H9 (cell line): ENCODE measurements at places on chromosomes 7 and 10. TPM values are rescaled to one million over a fixed set of nuclear protein-coding genes. Genes with fewer than 3 reads are reported as not detected.
A peak's percentile ranks its signal among the peaks of the same experiment; 100 is the strongest.

- H3K27ac ChIP-seq = no peak overlapping the region
- H3K4me3 ChIP-seq = no peak overlapping the region
- no peak for DNase-seq
- no peaks in the 10 kb centered on the region for H3K36me3 ChIP-seq
- no peaks in the 10 kb centered on the region for H3K27me3 ChIP-seq
Measured at GRCh38 chr7:86592185-86592584, 51.5 kb upstream of the GRM3 start.

DNA sequence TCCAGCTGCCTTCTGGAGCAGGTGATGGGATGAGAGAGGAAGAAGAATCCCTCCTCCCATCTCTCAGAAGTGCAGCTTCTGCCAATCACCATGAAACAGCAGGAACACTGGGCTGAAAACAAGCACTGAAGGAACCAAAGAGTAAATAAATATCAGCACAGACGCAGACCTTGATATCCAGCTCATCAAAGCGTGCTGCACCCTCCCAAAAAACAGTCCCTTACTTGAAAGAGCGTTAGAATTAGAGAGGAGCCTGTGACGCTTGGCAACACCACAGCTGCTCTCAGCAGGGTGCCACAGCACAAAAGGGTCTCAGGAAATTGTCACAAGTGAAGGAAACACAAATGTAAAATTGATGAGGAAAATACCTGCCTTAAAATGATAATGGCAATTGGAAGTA lies 39.5 kb downstream of the KLF6 start:
- H3K4me1 ChIP-seq = peaks cover 6% of the 10 kb centered on the region; the same call in 1 of the 2 replicates
- DNase-seq = no peak
- peaks cover 6% of the 10 kb centered on the region; the same call in 2 of the 3 replicates for H3K36me3 ChIP-seq
- H3K4me3 ChIP-seq = no peak overlapping the region
- H3K27ac ChIP-seq = peak overlapping the region; percentile 20
- H3K27me3 ChIP-seq = no peaks in the 10 kb centered on the region

GRCh38 chr10:103481974-103482531 lies 3.0 kb upstream of the CALHM3 start:
- no peak overlapping the region for H3K4me3 ChIP-seq
- H3K4me1 ChIP-seq = no peaks in the 10 kb centered on the region
- no peaks in the 10 kb centered on the region for H3K36me3 ChIP-seq
- H3K27me3 ChIP-seq = no peaks in the 10 kb centered on the region

DNA sequence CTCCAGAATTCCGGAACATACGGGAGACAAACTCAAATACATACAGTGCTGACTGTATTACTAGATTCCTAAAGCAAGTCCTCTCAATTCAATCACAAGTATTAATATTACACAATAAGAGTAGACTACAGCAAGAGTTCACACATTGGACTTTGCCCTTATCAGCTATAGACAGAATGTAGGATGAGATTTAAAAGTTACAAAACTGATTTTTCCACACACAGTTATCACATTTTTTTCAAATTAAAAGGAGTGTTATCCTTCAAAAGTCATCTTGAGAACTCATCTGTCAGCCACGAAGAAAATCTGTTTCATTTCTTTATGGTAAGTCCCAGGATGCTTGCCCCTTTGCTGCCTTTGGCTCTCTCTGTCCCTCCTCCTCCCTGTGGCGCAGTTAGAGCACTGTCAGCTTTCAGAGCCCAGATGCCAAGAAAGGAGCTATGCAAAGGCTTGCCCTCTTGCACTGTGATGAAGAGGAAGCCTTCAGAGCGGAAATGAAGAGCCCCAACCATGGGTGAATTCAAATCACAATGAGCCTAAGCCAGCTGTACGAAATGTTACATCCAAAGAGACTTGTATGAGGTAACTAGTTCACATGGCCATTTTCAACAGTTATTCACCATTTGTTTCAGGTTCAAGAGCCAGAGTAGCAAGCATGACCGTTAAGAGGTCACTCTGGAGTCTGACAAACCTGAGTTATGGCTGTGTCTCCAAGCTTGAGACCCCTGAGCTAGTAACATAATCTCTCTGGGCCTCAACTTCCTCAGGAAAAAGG lies 10.7 kb downstream of the NCOA4 start:
- no peak overlapping the region for H3K4me3 ChIP-seq
- H3K36me3 ChIP-seq = peaks cover 10% of the 10 kb centered on the region
- no peak for DNase-seq
- H3K27ac ChIP-seq = no peak overlapping the region
- no peaks in the 10 kb centered on the region; the same call in 1 of the 2 replicates for H3K4me1 ChIP-seq
- H3K27me3 ChIP-seq = no peaks in the 10 kb centered on the region

DNA sequence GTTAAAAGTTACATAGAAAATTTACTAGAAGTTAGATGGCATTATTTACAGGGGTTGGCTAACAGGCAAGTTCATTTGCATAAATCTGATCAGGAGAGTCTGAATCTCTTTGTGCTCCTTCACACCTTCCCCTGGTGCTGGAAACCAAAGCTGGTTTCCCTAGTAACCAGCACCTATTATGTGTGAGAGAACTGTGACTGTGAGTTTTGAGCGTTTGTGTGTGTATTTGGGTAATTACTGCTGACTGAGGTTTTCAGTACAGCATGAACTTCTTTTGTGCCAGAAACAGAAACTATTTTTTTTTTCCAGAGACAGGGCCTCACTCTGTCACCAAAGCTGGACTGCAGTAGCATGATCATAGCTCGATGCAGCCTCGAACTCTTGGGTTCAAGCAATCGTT lies 10.3 kb upstream of the IFIT1B start:
- no peak overlapping the region for H3K4me3 ChIP-seq
- H3K27ac ChIP-seq = no peak overlapping the region
- H3K36me3 ChIP-seq = no peaks in the 10 kb centered on the region
- DNase-seq = no peak

DNA sequence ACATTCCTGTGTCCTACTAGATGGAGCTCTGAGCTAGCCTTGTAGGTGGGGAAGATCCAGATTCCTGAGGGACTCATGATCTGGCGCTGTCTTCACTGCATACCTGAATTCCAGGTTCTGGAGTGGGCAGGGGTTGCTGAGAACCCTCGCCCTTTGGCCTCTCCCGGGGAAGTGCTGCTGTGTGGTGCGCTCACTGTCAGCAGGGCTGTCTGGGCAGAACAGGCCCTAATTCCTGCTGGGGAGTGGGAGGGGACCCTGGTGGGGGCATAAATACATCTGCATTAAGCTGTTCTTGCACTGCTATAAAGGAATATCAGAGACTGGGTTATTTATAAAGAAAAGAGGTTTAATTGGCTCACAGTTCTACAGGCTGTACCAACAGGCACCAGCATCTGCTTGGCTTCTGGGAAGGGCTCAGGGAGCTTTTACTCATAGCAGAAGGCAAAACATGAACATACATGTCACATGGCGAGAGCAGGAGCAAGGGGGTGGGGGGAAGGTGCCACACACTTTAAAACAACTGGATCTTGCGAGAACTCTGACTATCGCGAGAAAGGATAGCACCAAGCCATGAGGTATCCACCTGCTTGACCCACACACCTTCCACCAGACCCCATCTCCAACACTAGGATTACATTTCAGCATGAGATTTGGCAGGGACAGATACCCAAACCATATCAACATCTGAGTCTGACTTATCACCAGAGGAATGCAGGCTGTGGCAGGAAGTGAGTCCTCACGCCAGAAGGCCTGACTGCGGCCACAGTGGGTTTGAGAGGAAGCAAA lies 115.0 kb downstream of the ADCY1 start:
- no peak overlapping the region for H3K4me3 ChIP-seq
- H3K27me3 ChIP-seq = no peaks in the 10 kb centered on the region
- DNase-seq = peak; percentile 19
- H3K4me1 ChIP-seq = no peaks in the 10 kb centered on the region
- H3K36me3 ChIP-seq = peaks cover 6% of the 10 kb centered on the region

- peak; percentile 53 for DNase-seq
- no peaks in the 10 kb centered on the region for H3K4me1 ChIP-seq
- H3K36me3 ChIP-seq = peaks cover 40% of the 10 kb centered on the region
- no peak overlapping the region for H3K4me3 ChIP-seq
- no peak overlapping the region for H3K27ac ChIP-seq
- H3K27me3 ChIP-seq = no peaks in the 10 kb centered on the region
Measured at GRCh38 chr7:102412548-102412947, 16.4 kb downstream of the PRKRIP1 start.

DNA sequence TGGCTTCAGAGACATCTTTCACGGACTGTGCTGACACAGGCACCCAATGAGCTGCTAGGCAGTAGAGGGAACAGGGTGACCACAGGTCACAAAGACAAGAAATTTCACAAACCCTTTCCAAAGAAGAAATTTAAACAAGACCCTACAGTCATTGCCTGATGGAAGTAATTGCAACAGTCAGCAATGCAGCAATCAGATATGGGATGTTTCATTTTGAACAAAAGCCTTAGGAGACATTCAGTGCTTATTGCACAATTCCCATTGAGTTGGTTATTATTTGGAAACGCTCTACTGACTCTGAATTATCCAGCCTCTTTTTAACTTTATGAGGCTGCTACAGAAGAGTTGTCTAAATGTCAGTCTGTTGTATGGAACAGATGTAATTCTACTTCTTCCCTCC lies 85.5 kb downstream of the ETV1 start:
- H3K27ac ChIP-seq = no peak overlapping the region
- no peak overlapping the region for H3K4me3 ChIP-seq
- no peaks in the 10 kb centered on the region for H3K27me3 ChIP-seq
- H3K36me3 ChIP-seq = peaks cover 34% of the 10 kb centered on the region
- no peak for DNase-seq

DNA sequence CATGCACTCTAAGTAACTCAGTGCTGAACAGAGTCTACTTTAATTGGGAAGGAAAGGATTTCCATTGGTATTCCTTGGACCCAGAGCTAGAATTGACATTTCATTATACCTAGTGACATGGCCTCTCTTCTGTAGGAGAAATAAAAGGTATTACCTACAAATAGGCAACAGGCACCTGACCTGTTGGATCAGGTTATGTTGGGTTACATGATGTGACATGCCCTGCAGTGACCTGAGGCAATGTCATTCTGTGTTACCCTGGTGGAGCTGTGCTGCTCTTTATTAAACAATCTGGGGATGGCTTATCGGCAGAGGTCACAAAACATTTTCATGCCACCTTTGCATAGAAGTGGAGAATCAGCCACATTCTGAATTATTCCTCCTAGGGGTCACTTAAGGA lies 427.7 kb downstream of the MDFIC start:
- no peak for DNase-seq
- no peaks in the 10 kb centered on the region for H3K36me3 ChIP-seq
- no peaks in the 10 kb centered on the region for H3K27me3 ChIP-seq
- no peaks in the 10 kb centered on the region for H3K4me1 ChIP-seq

DNA sequence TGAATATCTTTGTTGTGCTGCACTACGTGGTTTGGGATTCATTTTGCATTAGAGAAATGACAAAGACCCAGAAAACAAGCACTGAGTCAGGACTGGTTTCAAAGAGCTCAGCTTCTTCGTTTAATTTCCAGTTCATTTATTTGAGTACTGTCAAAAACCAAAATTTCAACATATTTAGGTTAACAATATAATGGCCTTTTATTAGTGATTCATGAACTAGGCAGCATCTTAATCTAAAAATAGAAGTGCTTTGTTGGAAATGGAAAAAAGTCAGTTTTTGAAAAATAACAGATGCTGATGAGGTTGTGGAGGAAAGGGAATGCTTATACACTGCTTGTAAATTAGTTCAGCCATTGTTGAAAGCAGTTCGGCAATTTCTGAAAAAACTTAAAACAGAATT lies 856.4 kb downstream of the LRMDA start:
- H3K27ac ChIP-seq = no peak overlapping the region
- H3K36me3 ChIP-seq = no peaks in the 10 kb centered on the region; the same call in 1 of the 2 replicates
- H3K27me3 ChIP-seq = no peaks in the 10 kb centered on the region
- H3K4me1 ChIP-seq = no peaks in the 10 kb centered on the region; the same call in 1 of the 2 replicates

DNA sequence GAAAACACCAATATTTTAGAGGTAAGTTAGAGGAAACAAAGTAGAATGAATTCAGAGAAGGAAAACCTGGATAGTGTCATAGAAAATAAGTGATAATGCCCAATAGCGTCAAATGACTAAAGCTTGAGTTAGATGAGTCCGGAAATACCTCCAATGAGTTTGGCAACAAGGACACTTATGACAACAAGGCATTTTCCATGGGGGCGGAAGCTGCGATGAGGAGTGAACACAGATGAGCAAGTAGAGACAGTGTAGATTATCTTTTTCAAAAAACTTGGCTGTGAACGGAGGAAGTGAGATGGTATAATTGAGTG lies 383 bp upstream of the R3HCC1L start:
- H3K27me3 ChIP-seq = no peaks in the 10 kb centered on the region
- H3K36me3 ChIP-seq = peaks cover 8% of the 10 kb centered on the region
- H3K4me3 ChIP-seq = peak overlapping the region; percentile 93
- H3K4me1 ChIP-seq = no peaks in the 10 kb centered on the region; the same call in 1 of the 2 replicates
- no peak overlapping the region for H3K27ac ChIP-seq

- no peak for DNase-seq
- no peaks in the 10 kb centered on the region; the same call in 1 of the 2 replicates for H3K4me1 ChIP-seq
- H3K27ac ChIP-seq = no peak overlapping the region
- no peaks in the 10 kb centered on the region for H3K27me3 ChIP-seq
- no peaks in the 10 kb centered on the region for H3K36me3 ChIP-seq
Measured at GRCh38 chr7:2497500-2498336, 21.5 kb upstream of the GRIFIN start.

DNA sequence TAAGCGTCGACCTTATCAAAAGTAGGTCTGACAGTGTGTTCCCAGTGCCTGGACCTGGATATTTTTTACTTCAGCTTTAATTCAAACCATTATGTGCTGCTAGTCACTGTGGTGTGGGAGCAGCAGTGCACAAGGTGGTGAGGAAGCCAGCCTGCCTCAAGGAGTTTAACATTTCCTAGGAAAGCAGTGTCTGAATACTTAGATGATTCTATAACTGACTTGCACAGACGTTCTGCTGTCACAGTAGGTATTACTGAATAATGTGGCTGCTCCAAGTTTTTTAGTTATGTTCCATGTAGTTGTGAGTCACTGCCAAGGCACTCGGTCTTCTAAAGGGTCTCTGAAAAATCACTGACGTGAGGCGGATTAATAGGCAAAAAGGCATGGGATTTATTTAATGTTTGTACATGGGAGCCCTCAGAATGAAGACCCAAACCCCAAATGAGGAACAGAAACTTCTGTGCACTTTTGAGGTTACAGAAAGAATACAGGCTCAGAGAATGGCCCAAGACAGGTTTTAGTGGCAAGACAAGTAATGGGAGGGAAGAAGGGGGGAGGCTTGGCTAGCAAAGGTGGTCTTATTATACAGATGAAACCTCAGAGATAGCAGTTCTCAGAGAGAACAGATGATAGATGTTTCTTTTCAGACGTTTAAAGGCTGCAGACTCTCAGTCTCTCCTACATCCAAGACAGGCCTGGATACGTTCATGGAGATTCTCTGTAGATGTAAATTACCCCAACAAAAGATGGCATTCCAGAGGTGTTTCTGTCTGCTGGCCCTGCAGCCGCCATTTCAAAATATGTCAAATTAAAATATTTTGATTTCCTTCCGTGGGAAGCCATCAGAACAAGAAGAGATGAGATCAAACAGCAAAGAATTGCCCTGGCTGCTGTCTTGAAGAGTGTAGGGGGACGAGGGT lies 209.3 kb downstream of the SDK1 start:
- no peak overlapping the region for H3K4me3 ChIP-seq
- DNase-seq = no peak

- no peaks in the 10 kb centered on the region for H3K36me3 ChIP-seq
- no peak overlapping the region for H3K27ac ChIP-seq
- no peak for DNase-seq
- H3K4me3 ChIP-seq = no peak overlapping the region
- H3K4me1 ChIP-seq = no peaks in the 10 kb centered on the region
- no peaks in the 10 kb centered on the region for H3K27me3 ChIP-seq
Measured at GRCh38 chr10:102540023-102540422, 36.3 kb downstream of the SUFU start.

The TRRAP gene
- 54.0 and 58.6 TPM in 2 replicates for total RNA-seq

The TMEM184A gene
- 1.3 and 1.5 TPM in 2 replicates for total RNA-seq

The CYP2C19 gene
- total RNA-seq = not detected in 2 replicates

The AKR1C4 gene
- not detected in 2 replicates for total RNA-seq

The LRRC18 gene
- not detected in 2 replicates for total RNA-seq

The CALML3 gene
- total RNA-seq = not detected in 2 replicates

The ASB15 gene
- total RNA-seq = not detected in 2 replicates

The TRIP6 gene
- 120 and 122 TPM in 2 replicates for total RNA-seq

The ABCB1 gene
- 0.15 and 0.33 TPM in 2 replicates for total RNA-seq
